RWPE2 (cell line): ENCODE measurements at places on chromosomes 7 and 10.

- no peak for DNase-seq
Observed at GRCh38 chr10:90847436-90847835, 10.4 kb downstream of the HTR7 start.

DNA sequence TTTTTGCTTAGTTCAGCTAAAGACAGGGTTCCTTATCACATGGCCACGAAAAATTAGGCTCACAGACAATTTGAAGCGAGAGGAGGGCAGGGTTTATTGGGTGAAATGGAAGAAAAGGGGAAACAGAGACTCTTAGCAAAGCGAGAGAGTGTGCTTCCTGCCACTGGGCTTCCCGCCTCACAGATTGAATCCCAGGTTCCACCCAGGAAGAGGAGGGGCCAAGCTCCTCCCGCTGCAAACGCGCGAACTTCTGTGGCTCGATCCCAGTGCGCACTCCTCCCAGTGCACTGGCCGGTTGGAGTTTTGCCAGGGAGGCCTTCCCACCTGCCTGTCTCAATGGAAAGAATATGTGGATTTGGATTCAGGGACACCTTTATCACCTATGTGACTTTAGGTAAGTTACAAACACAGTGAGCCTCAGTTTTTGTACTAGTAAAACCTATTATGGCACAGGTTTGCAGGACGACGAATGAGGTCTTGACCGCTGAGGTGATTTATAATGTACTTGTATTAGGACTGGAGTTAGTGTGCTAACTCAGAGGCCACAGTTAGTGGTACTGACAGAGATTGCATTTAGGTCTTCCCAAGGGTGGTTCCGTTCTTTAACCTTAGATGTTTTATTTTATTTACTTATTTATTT, 48.5 kb upstream of the SP8 start:
- no peak for DNase-seq

GRCh38 chr7:157090485-157091165, 48.1 kb upstream of the UBE3C start:
- no peak for DNase-seq

GRCh38 chr7:37690206-37690605, 6.6 kb downstream of the GPR141 start:
- DNase-seq = no peak

- no peak for DNase-seq
Observed at GRCh38 chr10:71486484-71487114, 89.9 kb downstream of the CDH23 start.

- DNase-seq = peak; percentile 74
Observed at GRCh38 chr7:101598422-101598985, 30.6 kb downstream of the MYL10 start.

- no peak for DNase-seq
Observed at GRCh38 chr7:50497968-50498367, 47.8 kb upstream of the FIGNL1 start.

- peak; percentile 52 for DNase-seq
Observed at GRCh38 chr7:1884583-1885350, 214.7 kb downstream of the ELFN1 start.

- peak; percentile 35 for DNase-seq
Observed at GRCh38 chr10:46294641-46295220, 7.9 kb downstream of the ANTXRL start.

DNA sequence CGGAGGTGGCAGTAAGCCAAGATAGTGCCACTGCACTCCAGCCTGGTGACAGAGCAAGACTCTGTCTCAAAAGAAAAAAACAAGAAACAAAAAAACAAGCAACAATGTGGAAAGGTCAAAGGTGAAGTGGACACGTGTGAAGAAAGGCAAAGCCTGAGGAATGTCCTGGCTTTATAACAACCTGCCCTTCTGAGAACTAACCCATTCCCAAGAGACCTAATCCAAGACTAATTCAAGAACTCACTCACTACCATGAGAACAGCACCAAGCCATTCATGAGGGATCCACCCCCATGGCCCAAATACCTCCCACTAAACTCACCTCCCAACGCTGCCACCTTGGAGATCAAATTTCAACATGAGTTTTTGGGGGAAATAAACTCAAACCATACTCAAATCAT, 47.5 kb upstream of the KIF5B start:
- DNase-seq = no peak

GRCh38 chr7:117751775-117752174, 121.5 kb downstream of the CTTNBP2 start:
- DNase-seq = no peak

DNA sequence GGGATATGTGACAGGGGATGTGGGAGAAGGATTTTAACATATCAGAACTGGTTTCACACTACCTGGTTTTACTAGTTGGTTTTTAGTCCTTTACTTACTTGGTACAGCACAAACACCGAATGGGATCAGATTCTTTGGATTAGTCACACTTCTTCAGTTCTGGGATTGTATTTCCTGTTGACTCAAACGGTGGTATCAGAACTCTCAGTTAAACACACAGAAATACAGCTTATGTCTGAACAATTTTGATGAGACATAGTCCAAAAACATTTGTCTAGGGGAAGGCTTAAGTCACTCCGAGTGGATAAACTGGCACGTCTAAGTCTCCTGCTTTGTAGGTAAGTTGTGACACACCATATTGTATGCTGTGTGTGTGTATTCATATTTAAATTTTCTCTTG, 480.5 kb downstream of the PHTF2 start:
- no peak for DNase-seq

- DNase-seq = no peak
Observed at GRCh38 chr7:21944616-21945453, 864 bp downstream of the CDCA7L start.

- no peak for DNase-seq
Observed at GRCh38 chr7:6181136-6181535, 91.3 kb downstream of the CYTH3 start.

DNA sequence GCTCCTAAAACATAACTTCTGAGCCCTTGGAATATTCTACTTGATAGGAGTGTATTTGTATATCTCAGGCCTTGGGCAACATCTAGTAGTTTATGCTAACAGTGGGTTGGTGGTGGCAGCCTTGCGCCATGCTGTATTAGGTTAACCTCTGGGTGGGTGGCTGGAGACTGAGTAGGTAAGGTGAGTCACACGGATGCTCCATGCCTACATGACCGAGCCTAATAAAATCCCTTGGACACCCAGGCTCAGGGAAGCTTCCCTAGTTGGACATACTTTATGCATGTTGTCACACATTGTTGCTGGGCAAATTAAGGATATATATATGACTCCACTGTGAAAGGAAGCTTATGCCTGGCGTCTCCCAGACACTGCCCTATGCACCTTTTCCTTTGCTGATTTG, 6.0 kb upstream of the DAGLB start:
- peak; percentile 88 for DNase-seq

DNA sequence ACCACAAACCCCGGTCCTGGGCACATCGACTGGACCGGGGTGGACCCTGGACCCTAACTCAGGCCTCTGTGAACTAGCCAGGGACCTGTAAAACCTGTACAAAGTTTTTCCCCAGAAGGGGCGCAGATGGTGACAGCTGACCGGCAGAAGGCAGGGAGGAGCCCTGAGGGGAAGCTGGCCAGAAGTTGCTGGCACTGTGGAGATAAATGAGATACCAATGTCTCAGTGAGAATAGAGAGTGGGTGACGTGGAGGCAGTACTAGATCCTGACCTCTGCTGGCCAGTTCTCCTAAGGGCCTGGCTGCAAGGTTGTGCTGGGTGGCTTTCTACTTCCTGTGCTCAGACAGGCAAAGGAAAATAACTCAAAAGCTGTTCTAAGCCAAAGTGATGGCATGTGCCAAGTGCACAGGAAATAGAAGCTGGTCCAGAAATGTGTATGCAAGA, 10.6 kb upstream of the TSPAN14 start:
- no peak for DNase-seq

DNA sequence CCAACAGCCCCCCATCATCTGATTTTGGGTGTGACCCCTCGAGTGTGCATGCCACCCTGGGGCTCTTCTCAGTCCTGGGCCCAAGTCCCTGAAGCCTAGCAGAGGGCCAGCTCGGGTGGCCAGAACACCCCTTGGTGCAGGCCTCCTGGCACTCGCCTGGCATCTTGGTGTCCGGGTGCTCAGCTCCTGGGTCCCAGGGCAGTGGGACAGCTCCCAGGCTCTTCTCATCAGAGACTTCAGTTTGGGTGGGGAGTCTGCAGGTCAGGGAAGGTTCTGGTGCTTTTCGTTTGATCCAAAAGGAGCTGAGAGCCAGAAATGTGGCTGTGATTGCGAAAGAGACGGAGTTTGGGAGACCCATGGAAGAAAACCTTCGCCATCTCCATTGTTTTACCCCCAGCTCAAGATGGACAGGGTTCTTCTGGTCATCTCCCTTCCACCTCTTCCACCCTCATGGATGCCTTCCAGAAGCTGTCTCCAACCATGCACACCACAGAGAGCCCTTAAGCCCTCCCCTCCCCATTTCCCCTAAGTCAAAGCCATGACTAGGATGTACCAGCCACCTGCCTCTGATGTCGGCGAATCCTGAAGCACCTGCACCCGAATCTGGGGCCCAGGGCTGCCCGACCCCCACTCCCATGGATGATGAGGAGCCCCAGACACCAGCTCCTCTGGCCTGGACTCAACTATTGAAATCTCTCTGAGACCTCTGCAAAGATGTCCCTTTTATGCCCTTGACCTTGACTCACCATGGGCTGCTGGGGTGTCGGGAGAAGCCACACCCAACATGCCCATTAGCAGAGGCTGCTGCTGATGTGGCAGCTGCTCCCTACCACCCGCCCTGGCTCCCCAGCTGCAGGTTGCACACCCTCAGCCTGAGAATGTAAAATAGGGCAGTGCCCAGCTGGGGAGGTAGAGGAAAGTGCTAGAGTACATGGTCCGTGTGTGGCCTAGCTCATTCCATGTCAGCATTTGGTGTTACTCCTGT, 55.3 kb downstream of the ADCYAP1R1 start:
- peak; percentile 44 for DNase-seq

GRCh38 chr7:44729949-44730590, 18.6 kb upstream of the ZMIZ2 start:
- no peak for DNase-seq

GRCh38 chr10:63788152-63788821, 267.1 kb downstream of the REEP3 start:
- DNase-seq = no peak

DNA sequence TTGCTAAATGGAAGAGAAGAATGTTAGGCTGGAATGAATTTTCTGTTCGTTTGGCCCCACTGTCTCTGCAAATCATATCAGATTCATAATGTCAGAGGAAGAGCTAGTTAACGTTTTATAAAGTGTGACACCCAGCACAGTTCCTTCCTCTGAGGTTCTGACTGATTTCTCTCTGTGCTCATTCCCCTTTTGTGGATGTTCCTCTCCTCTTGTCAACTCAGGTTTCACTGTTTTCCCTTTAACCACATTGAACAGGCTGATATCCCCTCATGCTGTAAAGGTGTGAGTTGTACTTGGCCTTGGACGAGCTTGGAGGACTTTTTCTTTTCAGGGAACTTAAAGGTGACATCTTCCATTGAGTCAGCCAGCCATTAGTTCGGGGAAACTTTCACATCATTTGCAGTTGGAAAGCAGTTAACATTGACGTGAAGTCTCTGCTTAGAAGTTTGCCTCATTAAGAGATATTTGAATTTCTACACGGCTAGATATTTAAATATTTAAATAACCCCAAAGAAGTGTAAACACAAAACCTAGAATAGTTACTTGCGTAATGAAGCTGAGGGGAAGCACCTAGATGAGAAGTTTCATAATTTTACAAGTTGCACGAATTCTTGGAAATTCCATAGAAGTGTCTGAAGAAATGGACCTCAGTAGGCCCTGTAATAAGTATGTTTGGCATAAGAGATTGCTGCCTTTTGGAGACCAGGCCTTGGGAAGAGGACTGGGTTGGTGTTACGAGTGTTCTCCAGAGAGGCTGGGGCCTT, 101.5 kb upstream of the EGR2 start:
- DNase-seq = no peak

DNA sequence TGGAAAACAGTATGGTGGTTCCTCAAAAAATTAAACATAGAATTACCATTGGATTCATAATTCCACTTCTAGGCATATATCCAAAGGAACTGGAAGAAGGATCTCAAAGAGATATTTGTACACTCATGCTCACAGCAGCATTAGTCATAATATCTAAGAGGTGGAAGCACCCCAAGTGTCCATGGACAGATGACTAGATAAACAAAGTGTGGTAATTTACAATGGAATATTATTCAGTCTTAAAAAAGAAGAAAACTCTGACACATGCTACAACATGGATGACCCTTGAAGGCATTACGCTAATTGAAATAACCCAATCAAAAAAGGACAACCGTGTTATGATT, 594.2 kb downstream of the KCNMA1 start:
- DNase-seq = no peak

- no peak for DNase-seq
Observed at GRCh38 chr10:132977807-132978206, 35.4 kb upstream of the CFAP46 start.

GRCh38 chr7:4683043-4683883, 1.2 kb downstream of the FOXK1 start:
- no peak for DNase-seq

- no peak for DNase-seq
Observed at GRCh38 chr7:111083413-111083812, 7.5 kb upstream of the LRRN3 start.

DNA sequence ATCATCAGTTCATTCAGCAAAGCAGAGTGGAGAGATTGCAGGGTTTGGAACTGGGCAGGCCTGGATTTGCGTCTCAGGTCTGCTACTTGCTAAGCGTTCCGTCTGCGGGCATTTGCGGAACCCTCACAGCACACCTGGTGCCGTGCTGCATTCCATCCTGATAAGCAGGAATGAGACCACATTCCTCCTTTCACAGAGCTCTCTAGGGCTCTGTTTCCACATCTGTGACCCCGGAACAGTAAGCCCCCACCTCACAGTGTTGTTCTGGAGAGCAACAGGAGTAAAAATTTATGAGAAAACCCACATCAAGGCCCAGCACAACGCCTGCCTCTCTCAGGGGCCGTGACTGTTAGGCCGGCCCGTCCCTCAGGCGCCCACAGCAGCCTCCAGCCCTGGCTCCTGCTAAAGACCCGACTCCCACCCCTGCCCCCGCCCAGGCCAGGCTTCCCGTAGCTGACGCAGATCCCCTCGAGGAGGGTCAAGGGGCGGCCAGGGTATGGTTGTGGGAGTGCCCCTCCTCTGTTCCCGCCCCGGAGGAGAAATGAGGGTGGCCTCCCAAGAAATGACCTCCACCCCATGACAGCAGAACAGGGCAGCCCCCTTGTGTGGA, 128.9 kb downstream of the RGS10 start:
- no peak for DNase-seq

DNA sequence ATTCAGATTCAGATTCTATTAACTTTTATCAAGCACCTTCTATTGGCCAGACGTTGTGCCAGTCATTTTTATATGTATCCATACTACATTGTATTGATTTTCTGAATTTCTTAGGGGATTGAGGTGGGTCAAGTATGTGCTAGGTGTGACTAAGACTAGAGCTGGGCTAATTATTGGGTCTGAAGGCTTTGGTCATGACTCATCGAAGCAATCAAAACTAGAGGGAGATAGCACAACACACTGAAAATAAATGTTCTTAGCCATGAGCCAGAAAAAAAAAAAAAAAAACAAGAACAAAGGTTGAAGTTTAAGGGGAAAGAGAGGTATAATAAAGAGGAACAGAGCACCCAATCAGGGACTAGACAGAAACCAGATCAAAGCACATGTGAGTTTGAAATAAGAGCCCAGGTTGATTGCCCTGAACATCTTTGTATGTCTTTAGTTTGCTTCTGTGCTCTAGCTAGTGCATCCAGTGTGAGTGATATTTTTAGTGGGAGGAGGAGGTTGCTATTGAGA, 171.6 kb upstream of the FOXP2 start:
- no peak for DNase-seq

- no peak for DNase-seq
Observed at GRCh38 chr10:91496016-91496415, 85.9 kb downstream of the HECTD2 start.

- no peak for DNase-seq
Observed at GRCh38 chr7:155864991-155865690, 52.9 kb upstream of the SHH start.

GRCh38 chr10:126806991-126807702, 98.1 kb upstream of the DOCK1 start:
- DNase-seq = no peak
